GM12865 (cell line): ENCODE measurements at places on chromosomes 6 and 20.

DNA sequence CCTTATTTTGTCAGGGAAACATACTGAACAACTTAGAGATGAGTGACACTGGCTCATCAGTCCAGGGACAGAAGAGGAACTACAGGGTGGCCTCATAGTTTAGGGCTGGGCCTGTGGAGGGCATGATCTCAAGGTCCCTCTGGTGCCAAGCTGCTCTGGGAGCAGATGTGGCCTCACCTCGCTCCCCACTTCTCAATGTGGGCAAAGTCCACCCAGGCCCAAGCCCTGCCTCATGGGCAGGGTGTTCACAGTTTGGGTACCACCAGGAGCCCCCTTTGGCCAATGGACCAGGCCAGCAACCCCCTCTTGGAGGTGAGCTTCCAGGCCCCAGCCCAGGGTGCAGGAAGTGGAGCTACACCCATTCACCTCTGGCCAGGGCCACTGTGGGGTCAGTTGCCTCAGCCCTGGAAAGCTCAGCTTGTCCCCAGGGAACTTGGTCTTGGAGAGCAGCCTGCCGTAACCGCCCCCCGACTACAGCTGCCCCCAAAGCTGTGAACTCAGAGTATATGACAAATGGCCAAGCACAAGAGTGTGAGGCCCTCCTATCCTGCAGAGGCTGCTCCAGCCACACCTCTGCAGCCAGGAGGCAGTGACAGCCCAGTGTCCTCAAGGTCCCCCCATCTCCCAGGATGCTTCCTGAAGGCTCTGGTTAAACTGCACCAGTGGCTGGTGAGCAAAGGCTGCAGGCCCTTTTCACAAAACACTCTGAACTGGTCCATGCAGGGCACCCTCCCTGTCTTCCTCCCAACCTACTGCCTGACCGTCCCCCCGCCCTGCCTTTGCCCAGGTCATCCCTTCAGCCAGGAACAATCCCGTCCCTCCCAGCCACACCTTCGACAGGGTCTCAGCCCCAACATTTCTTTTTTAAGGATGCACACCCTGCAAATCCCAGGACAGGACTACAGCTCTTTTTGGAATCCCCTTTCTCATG is 3.6 kb downstream of the ADISSP start:
- no peak for DNase-seq

- DNase-seq, result no peak
Observed at GRCh38 chr6:26031151-26031594, 56.1 kb upstream of the HFE start.

DNA sequence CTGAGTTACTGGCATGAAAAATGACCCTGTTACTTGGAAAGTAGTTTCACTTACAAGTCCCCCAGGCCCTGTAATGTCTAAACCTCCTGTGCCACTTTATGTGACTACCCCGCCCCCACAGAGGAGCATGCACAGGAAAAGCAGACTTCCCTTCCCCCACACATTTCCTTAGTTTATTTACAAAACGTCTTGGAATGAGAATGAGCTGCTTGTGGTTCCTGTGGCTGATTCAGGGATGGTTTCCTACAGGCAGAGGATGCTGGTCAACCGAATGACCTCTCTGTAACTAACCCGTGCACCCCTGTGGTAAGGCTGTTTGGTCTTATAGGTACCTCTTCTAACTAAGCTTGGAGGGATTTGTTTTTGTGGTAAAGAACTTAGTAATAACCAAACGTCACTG is 28.5 kb downstream of the RSPO3 start:
- no peak for DNase-seq

DNA sequence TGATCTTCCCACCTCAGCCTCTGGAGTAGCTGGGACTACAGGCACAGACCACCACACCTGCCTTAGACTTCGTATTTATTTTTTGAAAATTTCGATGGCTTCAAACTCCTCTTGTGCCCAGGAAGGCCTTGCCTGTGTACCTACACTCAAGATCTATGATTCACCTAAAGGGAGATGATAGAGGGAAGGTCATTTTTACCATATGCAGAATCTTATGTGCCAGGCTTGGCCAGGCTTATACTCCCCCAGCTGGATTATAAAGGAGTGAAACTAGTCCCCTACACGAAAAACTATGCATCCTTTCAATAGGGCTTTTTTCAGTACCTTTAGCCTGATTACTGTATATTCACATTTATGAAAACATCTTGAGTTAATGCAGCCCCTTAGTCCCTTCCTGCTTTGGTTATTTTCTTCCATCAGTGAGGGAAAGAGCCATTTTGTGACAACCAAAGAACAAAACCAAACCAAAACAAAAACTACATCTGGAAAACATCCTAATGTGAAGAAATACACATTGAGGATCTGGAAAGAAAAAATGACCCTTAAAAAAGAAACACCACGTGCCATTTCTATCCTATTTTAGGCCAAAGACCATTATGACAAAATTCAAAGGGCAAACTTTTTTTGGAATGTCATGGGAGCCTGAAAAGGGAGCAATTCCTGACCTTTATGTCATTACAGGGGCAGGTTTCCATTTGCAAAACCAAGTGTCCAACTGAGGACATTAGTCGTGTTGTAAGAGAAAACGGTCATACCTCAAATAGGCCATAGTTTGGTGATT is 34.7 kb downstream of the RIPOR2 start:
- DNase-seq, result no peak

DNA sequence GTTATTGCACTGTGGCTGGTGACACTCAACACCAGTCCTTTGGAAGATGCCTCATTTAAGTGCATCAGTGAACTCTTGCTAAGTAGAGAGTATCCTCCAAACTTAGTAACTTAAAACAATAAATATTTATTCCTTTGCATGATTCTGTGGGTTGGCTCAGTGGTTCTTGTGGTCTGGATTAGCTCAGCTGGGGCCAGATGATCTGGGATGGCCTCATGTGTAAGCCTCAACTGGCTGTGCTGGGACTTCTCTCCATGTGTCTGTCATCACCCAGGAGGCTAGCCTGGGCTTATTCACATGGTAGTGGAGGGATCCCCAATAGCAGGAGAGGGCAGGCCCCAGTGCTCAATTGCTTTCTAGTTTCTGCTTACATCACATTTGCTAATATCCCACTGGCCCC is 8.3 kb downstream of the LRRN4 start:
- no peak for DNase-seq

- DNase-seq, result no peak
Observed at GRCh38 chr6:163712981-163713380, 298.5 kb downstream of the QKI start.

DNA sequence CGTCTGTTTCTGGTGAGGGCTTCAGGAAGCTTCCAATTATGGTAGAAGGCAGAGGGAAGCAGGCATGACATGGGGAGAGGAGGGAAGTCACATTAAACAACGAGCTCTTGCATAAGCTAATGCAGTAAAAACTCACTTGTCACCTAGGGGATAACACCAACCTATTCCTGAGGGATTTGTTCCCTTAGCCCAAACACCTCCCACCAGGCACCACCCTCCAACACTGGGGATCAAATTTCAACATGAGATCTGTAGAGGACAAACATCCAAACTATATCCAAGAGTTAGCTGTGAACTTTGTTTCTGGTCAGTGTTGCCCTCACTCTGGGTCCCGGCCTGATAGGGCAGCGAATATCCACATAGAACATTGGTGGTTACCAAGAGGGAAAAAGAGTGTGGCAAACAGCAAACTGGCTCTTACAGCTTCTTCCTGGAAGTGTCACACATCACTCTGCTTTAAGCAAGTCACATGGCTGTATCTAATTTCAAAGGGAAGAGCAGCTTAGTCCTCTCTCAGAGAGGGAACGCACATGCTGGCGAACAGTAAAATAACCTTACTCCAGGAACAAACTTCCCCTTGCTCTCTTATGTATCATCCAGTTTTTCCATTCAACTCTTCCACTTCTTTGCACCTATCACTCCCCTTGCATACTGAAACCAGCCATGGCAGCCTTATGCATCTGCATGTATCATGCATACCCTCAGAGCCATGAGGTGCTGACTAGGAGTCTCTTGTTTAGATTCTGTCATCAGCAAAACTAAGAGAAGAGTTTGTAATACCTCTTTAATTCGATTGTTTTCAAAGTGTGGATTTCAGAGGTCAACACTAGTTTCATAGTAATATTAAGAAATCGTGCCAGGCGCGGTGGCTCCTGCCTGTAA is 4.8 kb upstream of the MOCS1 start:
- no peak for DNase-seq

DNA sequence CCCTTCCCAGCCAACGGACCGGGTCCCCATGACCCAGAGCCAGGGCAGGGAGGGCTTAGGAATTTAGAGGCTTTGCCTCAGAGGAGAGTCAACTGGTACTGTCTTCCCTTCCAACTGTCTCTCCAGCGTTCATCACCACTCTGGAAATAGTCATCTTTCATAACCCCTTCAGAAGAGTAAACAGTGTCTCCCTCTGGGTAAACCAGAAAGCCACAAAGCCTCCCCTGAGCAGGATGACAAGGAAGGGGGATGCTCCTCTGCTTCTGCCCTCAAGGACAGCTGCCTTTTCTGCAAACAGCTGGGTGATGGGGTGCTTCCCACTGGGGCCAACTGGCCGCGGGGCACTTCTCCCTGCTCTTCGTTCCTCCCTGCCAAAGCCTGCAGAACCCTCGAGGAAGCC is 90.1 kb downstream of the PSMG4 start:
- DNase-seq, result no peak

- DNase-seq, result no peak
Observed at GRCh38 chr6:39274471-39274870, 39.7 kb downstream of the KCNK17 start.

- no peak for DNase-seq
Observed at GRCh38 chr6:123547216-123547978, 89.4 kb downstream of the TRDN start.

GRCh38 chr6:18262702-18263417 is 1.5 kb downstream of the DEK start:
- peak; percentile 92 for DNase-seq

DNA sequence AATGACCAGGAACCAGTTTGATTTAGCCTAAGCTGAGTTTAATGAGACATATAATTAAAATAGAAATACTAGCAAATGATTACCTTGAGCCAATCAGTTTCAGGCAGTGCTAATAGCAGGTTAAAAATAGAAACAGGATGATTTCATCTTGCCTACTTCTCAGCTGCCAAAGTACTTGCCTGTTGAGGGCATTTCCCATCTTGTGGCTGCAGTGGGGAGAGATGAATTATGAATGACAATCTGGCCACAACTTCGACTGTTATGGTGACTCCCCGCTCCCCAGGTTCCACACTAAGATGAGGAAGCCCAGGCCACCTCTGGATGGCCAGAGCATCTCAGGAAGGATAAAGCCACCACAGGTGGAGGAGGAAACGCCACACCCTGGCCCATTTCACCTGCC is 31.3 kb downstream of the MBOAT1 start:
- DNase-seq, result peak; percentile 33

DNA sequence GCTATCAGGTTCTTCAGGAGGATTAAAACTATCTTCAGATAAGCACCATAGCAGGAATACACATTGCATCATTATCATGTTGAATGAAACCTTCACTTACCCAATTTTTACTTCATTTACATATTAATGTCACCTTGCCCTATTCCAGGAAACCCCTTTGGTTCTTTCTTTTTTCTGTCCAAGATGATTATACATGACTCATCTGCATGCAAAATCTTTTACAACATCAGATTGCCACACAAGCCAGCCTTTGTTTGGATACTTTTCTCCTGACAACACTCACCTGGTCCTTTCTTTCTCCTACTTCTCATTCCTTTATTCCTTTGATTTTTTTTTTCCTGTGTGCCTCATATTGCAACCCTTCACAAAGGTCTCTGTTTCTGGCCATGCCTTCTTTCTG is 200.5 kb upstream of the POU3F2 start:
- DNase-seq, result no peak

GRCh38 chr6:68575765-68576439 is 59.2 kb upstream of the ADGRB3 start:
- DNase-seq, result no peak

- DNase-seq, result no peak
Observed at GRCh38 chr6:148811459-148811858, 64.6 kb downstream of the UST start.

DNA sequence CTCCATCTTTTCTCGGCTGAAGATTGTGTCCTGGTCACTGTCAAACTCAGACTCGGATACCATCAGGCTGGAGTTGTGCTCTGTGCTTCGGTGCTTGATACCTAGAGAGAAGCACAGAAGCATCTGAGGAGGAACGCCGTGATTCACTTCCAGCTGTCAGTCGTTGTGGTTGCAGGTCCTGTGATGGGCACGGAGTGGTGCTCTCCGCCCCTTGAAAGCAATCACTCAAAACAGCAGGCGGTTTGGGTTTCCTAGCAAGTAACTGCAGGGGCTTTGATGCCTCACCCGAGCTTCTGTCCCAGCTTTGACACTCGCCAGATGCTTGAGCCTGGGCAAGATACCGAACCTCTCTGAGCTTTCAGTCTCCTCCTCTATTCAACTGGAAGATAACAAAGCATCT is 52.5 kb downstream of the ALDH5A1 start:
- DNase-seq, result peak; percentile 42
